ENCODE measurements at places on chromosomes 16 and 17.

DNA sequence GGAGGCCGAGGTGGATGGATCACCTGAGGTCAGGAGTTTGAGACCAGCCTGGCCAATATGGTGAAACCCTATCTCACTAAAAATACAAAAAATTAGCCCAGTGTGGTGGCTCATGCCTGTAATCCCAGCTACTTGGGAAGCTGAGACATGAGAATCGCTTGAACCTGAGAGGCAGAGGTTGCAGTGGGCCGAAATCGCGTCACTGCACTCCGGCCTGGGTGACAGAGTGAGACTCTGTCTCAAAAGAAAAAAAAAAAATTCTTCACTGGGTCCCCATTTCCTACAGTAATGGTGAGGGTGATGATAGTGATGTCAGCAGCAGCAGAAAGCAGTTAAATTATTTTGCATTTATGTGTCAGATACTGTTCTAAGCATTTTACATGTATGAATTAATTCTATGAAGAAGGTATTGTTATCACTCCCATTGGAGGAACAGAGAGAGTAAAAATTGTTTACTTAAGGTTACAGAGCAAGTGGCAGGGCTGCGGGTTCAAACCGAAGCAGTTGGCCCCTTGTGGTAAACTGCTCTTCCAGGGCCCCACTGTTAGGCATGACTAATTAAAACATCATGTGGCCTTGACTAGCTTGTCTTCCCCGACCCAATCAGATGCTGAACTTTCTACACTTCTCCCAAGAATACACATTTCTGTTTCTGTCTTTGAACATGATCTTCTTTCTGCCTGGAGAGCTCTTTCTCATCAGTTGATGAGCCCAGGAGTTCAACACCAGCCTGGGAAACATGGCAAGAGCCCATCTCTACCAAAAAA, 45.8 kb downstream of the STAT3 start:
- peak; percentile 85 for DNase-seq

GRCh38 chr16:56354746-56355145, 70.6 kb downstream of the AMFR start:
- DNase-seq = no peak

DNA sequence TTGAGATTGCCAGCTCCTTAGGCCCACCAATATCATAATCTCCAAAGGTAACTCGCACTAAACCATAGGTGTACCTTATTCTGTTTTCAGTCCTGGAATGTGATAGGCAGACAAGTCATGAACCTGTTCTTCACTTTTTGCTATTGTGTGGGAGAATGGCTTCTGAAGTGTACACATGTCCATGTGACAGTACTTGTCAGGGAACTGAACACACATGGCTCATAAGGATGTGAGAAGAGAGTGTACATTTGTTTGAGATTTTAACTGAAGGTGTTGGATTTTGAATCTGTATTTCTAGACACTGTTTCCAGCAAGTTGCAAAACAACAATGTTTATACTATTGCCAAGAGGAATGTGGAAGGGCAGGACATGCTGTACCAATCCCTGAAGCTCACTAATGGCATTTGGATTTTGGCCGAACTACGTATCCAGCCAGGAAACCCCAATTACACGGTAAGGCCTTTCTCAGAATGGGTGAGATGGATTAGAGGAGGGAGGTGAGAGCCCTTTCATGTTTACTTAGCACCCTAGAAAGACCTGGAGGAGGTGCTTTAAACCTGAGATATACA, 14.5 kb upstream of the RASL10B start:
- DNase-seq = peak; percentile 11

DNA sequence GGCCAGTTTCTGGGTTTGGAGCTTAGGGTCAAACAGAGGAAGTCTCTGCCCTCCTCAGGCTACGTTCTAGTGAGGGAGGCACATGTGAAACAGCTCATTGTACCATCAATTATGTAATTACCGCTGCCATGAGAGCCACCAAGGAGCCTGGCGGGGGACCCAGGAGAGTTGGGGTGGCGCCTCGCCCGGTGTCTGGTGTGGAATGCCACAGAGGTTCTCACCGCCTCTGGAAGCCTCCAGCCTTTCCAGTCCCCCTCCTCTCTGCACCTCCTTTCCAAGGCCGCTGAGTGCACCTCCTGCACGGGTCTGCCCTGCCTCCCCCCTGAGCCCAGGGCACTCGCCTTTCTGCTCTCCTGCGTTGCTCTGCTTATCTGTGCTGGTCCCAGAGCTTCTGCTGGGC, 51.4 kb downstream of the SREBF1 start:
- no peak for DNase-seq

DNA sequence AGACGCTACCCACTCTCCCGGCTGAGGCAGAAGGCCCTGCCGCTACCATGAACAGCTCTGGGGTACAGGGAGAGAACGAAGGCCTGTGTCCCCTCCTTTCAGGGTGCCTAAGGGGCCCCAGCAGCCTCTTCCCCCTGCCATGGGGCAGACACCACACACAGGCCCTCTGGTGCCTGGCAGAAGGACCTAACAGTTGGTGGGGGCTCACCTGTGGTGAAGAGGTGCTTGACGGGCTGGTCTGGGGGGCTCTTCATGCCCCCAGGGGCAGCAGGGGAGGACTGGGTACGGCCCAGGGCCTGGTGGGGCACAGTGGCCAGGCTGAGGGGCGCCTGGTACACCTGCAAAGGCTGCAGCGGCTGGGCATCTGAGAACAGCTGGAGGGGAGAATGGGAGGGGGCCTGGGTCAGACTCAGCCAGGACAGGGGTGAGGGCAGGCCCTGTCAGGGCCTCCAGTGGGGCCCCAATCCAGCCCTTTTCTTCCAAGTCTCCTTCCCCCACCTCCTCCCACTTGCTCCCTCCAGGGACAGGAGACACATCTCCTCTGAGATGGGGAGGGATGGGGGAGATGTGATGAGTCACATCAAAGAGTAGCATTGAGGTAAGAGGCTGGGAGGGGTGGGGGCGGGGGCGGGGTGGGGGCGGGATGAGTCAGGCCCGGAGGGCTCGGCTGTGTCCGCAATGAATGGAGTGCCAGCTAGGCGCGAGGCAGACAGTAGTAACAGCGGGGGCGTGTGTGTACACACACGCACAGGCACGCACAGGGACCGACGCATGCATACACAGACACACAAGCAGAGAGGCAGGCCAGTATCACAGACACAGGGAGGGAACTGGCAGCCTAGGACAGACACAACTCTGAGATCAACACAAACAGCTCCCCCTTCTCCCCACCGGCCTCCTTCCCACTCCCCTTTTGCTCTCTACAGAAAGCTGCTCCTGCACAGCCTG, 16.1 kb downstream of the G6PC3 start:
- peak; percentile 81 for DNase-seq

GRCh38 chr17:29885031-29885640, 44.9 kb downstream of the SSH2 start:
- no peak for DNase-seq
